ENCODE measurements at places on chromosomes 3 and 15.

- DNase-seq = no peak
Measured at GRCh38 chr3:133479895-133480669, 80.2 kb downstream of the BFSP2 start.

DNA sequence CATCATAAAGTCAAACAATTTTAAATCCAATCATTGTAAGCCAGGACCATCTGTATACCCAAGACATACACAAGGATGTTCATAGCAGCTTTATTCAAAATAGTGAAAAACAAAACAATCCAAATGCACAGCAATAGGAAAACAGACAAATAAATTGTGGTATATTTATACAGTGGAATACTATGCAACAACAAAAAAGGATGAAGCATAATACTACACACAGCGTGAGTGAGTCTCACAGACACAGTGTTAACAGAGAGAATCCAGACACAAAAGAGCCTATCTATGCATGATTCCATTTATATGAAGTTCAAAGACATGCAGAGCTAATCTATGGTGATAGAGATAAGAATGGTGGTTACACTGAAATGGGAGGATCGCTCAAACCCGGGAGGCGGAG lies 5.6 kb upstream of the MUC20 start:
- DNase-seq = no peak

DNA sequence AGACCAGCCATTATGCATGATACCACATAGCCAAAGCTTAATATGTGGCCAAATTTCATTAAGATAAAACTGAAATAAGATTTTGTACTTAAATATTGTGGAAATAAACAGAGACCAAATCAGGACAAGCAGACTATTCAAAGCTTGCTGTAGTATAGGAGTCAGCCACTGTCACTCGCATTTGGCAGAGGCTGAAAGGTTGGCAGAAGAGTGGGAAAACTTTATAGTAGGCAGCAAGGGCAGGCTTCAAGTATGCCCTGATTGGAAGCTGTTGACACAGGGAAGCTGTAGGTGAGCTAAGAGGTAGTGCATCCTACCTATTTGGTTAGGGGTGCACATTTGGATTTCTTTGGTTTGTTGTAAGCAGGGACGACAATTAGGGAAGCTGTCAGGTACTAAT lies 202.5 kb upstream of the PDZRN3 start:
- no peak for DNase-seq

GRCh38 chr3:195612075-195612800 lies 28.5 kb upstream of the APOD start:
- no peak for DNase-seq

DNA sequence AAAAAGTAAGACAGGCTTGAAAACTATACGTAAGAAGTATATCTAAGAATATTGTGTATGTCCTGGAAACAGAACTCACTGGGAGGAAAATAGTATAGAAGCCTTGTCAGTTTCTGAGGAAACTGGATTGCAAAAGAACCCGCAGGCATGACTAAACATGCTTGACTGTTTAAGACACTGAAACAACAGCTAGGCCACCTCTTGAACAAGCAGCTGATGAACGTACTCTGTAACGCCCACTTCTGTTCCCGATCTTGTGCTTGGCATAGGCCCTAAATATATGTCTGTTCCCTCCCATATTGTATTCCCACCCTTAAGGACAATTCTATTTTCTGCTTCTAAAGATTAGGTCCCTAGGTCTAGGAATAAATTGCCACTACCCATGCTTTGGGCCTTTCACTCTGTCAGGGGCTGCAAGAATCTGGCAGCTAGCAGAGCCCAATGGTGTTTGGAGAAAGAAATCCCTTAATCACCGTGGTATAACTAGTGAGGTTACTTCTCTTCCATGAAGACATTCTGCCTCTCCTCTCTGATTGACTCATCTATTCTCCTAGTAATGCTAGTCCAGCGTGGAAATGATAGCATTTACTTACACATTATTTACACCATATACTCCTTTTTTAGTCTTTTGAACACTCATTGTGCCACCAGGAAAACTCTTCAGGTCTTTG lies 46.2 kb downstream of the CD200 start:
- DNase-seq = no peak

GRCh38 chr15:41849861-41850260 lies 11.2 kb downstream of the PLA2G4B start:
- no peak for DNase-seq

- DNase-seq = no peak
Measured at GRCh38 chr15:73955326-73955725, 29.1 kb downstream of the LOXL1 start.

- no peak for DNase-seq
Measured at GRCh38 chr15:84821501-84822021, 4.4 kb downstream of the ALPK3 start.
